Cardiac muscle cell (in vitro differentiated cells and primary cell): ENCODE measurements at places on chromosomes 3 and 15.
A peak's percentile ranks its signal among the peaks of the same experiment; 100 is the strongest.

DNA sequence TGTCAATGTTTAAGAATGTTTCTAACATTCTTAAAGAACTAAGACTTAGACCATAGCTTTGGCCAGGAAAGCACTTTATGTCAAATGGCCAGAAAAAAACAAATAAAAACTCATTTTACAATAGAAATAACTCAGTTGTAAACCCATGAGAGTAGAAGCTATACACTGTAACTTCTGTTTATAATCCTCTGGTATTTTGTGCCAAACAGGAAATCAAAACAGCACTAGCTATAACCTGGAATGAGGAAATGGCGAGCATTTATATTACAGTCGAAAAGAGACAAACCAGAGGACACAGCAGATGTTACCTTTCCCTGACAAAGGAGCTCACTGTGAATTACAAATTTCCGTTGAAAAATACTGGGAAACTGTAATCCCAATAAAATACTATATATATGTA is 10.3 kb downstream of the GK5 start:
- DNase-seq, result no peak

GRCh38 chr15:89806559-89807550 is 7.8 kb downstream of the ANPEP start:
- no peak for DNase-seq

DNA sequence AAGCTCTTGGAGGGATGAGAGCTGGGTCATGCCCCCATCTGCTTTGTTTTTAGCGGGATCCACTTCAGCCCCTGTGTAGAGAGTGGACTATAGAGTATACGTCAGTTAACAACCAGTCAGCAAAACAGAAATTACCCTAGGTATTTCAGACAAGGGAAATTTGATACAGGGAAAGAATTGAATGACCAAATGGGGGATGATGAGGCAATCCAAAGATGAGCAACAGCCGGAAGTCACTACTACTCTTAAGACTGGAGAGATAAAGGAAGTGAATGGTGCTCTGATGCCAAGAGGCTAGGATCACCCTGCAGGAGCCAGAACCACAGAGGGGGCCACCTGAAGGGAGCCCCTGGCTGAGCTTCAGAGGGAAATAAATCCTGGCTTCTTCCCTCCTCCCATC is 1.7 kb upstream of the GPR62 start:
- DNase-seq, result peak; percentile 71

DNA sequence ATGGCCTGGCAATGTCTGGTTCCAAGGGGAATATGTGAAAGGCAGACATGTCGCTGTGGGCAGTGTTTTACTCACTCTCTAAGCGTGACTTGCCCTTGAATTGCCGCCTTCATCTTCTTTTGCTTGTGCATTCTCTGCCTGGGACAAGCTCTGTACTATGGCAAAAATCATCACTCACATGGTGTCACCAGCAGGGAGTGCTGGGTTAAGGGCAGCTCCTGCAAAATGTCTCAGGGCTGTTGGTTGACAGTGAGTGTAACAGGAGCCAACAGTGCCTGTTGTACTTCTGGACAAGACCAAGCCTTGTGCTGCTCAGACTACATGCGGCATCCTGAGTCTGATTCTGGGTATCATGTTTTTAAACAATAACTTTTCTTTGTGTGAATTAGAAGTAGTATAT is 45.3 kb upstream of the KY start:
- DNase-seq, result peak; percentile 72

- DNase-seq, result no peak
Measured at GRCh38 chr3:23981955-23982354, 36.9 kb downstream of the NR1D2 start.

DNA sequence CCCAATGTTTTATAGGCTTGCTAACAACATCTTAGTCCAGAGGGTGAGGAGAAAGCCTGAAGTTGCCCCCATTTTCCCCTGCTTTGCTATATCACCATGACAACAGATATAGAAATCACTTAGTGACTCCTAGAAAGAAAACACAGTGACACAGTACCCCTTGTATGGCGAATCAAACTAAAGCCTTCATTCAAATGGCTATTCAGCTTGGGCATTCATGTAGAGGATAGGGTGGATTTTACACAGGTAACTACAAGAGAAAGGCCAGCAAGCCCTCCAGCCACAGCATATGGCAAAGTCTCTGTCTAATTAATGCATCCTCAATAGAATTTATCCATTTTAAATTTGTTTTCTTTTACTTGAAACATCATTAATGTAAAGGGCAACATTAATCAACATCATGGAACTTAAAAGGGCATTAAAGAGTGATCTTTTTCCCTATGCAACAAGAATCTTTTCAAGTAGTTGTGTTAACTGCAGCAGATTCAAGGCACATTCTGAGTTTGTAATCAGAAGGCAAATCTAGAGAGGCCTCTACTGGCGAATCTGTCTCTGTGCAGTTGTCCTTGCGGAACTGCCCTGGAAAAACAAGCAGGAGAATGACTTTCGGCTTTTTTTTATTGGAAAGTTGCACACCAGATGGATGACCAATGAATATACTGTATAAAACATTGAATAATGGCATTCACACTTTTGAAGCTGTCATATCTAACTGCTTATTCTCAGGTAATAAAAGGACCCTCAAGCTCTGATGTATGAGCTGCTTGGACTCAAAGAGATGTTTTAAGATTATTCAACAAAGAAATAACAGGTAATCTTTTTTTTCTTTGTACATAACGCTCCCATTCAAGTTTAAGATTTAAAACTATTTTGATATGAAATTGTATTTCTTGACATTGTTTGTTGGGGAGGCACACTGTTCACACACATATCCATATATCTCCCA is 621.7 kb upstream of the AGTR1 start:
- DNase-seq, result peak; percentile 73

- DNase-seq, result no peak
Measured at GRCh38 chr3:20288050-20288449, 102.0 kb upstream of the SGO1 start.

- DNase-seq, result no peak
Measured at GRCh38 chr3:175267561-175267960, 408.4 kb downstream of the NAALADL2 start.

GRCh38 chr15:42404461-42405235 is 45.3 kb downstream of the CAPN3 start:
- DNase-seq, result no peak

DNA sequence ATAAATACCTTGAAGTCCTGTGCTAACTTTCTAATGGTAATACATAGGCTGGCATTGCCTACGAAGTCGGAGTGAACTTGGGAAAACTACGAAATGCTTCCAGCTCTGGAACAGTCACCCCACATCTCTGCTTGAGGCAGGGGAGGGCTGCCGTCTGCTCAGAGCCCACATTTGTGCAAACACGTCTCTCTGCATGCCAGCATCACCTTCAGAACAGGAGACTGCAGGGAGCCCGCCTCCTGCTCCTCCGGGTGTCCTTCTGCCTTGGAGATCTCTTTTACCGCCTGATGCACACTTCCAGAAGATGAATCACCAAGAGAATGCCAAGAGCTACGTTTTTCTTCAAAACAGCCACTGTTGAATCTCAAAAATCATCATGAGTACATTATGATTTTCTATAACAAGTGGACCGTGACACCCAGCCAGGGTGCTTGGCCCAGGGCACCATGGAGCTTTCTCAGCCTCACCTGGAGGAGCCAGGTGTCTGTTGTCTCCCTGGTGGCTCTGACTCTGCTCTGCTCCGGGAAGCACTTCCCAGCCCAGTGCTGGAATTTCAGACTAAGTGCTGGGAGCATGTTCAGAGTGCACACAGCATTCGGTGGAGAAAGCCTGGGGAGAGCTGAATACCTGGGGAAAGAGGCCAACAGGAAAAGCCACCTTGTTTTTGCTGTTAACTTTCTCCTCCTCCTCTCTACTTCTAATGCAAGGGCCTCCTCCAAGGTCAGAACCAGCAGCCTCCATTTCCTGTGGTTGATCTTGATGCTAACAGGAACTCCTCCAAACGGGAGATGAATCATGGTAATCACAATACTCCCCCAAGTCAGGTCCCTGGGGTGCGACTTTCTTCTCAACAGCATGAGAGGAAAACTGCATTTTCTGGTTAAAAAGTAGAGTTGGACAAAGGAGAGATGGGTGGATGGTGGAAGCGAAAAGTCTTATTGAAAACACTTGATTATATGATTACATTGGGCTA is 467.7 kb downstream of the GABRG3 start:
- peak; percentile 21 for DNase-seq

GRCh38 chr3:128591738-128592426 is 58.7 kb downstream of the RPN1 start:
- DNase-seq, result no peak
